NCI-H1105 treated with DMSO at 0.1 percent for 48 hours (cell line): ENCODE measurements at places on chromosomes 7 and 10.

DNA sequence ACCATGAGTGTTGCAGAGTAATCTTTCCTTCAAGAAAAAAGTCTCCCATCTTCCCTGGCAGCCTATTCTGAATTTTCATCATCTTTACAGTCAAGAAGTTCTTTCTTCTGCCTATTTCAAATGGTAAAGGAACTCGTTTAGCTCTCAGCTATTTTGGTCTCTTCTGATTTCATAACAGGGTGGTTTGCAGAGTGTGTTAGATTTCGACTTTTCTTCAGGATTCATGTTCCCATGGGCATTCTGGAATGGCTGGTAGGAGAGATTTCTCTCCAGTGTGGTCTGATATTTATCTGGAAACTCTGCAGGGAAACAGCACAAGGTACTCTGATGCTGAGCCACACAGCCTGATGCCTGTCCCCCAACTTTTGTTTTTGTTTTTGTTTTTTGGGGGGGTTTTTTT, 111.1 kb upstream of the FAM171A1 start:
- DNase-seq: no peak

GRCh38 chr7:50393547-50394252, 56.5 kb downstream of the FIGNL1 start:
- DNase-seq: no peak

DNA sequence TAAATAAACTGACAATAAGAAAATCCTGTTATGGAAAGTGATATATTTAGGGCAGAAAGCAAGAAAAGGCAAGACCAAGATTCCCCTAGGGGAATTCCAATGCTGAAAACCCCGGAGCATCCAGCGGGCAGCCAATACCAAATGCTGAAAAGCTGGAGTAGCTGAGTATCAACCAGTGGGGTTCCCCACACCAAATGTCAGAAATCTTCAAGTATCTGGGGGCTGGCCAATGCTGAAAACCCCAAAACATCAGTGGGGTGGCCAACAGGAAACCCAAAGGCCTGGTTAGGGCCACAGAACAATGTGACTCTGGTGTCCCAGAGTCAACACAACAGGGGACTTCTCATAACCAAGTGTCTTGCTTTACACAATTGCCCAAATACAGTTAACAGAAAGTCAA, 271.8 kb upstream of the CACNA2D1 start:
- DNase-seq: no peak

GRCh38 chr10:119309423-119309770, 102.0 kb downstream of the GRK5 start:
- no peak for DNase-seq

DNA sequence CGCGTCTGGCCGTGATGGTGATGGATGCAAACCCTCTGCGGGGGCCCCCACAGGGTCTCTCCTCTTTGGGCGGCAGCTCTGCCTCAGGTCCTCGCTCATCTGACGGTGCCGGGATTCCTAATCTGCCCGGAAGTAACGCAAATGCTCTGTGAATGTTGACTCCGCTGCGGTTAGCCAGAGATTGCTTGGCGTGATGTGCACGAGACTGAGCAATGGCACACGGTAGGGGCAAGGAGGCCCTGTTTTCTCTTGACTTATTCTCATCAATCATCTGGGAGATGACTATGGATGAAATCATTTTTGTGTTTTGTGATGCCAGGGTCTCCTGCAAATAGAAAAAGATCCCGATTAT, 116.5 kb upstream of the ADAM12 start:
- DNase-seq: no peak

- DNase-seq: no peak
Observed at GRCh38 chr7:85074-85882, 107.1 kb upstream of the FAM20C start.

- DNase-seq: no peak
Observed at GRCh38 chr7:127628445-127628844, 10.5 kb upstream of the PAX4 start.

DNA sequence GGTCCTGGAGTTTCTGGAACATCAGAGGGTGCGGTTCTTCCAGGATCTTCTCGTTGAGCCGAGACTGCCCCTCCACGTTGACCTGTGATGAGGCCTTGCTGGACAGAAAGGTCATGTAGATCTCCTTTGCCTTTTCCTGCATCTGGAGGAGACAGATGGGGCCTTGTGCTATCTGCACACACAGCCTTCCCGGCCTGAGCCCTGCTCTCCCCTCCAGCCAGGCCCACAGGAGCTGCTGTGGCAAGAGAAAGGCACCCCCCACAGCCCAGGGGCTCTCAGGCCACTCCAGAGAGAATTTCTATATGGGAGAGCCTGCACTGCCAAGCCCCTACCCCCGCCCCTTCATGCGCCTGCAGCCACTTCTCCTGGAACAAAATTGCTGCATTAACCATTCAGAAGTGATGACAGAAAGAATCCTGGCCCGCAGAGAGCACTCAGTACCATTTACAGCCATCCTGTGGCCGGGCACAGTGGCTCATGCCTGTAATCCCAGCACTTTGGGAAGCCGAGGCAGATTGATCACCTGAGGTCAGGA, 26.9 kb downstream of the RGS10 start:
- no peak for DNase-seq

DNA sequence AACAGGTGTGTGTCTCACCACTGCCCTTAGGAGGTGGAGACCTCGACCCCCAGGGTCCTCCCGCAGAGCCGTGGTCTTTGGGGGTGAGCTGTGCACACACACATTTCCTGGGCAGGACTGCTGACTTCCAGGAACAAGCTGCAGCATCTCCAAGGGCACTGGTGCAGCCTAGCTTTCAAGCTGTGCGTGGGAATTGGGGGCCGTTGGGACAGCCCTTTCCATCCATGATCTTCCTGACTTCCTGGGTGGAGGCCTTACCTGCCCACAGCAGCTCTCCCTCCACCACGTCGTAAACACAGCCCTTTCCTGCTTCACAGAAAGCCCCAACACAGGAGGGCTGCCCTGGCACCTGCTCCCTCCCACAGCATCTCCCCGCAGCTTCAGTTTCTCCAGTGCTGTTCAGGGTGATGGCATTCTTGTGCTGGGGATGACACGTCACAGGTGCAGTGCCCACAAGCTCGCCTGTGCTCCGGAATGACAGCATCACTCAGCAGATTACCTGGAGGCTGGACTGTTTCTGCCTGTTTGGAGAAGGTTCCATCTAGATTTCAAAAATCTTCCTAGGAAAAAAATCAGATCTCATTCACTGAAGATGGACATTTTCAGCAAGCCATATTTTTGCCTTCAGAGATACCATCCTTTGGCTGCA, 208.0 kb upstream of the PPP2R2D start:
- DNase-seq: no peak

- no peak for DNase-seq
Observed at GRCh38 chr10:43885252-43885651, 236.6 kb upstream of the ZNF32 start.

GRCh38 chr7:151371266-151371665, 29.7 kb downstream of the NUB1 start:
- no peak for DNase-seq

DNA sequence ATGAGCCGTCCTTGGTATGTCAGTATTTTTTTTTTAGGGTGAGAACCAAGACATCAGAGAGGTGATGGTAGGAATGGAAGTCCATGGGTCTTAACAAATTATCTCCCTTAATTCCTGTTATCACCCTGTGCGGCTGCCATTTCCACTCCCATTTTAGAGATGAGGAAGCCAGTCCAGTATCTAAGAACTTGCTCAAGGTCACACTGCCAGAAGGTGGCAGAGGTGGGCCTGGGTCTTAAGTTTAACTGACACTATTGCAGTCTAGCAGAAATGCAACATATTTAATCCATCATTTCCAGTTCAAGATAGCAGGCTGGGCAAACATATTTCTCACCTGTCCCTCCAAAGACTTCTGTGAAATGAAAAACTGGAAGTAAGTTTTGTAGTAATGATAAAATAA, 108.3 kb downstream of the GLI3 start:
- DNase-seq: no peak

GRCh38 chr7:108253275-108254044, 123.3 kb upstream of the LAMB4 start:
- DNase-seq: peak; percentile 28

DNA sequence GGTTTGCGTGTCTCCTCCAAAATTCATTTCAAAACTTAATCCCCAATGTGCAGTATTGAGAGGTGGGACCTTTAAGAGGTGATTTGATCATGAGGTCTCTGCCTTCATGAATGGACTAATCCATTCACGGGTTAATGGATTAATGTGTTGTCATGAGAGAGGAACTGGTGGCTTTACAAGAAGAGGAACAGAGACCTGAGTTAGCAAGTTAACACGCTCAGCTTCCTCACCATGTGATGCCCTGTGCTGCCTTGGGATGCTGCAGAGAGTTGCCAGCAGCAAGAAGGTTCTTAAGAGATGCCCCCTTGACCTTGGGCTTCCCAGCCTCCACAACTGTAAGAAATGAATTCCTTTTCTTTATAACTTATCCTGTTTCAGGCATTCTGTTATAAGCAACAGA, 3.7 kb upstream of the TCTN3 start:
- DNase-seq: no peak

GRCh38 chr7:18499407-18500177, 4.0 kb downstream of the HDAC9 start:
- DNase-seq: no peak

DNA sequence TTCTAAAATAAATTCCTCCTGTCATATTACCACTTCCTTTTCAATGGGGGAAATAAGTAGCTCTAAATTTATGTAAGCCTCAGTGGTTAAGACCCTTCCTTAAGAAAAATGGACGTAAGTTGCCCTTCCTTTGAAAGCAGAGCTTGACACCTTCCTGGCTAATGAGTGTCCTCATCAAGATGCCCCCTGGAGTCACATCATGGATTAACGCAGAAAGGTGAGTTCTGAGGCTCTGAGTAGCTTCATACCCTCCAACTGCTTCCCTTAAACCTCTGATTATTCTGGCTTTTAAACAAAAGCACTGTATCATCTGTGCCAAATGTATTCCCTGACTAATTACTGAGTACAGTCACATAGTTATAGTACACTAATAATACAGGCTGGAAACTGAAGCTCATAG, 14.7 kb downstream of the KCTD7 start:
- DNase-seq: no peak

- DNase-seq: no peak
Observed at GRCh38 chr7:43303740-43304241, 191.3 kb downstream of the HECW1 start.

DNA sequence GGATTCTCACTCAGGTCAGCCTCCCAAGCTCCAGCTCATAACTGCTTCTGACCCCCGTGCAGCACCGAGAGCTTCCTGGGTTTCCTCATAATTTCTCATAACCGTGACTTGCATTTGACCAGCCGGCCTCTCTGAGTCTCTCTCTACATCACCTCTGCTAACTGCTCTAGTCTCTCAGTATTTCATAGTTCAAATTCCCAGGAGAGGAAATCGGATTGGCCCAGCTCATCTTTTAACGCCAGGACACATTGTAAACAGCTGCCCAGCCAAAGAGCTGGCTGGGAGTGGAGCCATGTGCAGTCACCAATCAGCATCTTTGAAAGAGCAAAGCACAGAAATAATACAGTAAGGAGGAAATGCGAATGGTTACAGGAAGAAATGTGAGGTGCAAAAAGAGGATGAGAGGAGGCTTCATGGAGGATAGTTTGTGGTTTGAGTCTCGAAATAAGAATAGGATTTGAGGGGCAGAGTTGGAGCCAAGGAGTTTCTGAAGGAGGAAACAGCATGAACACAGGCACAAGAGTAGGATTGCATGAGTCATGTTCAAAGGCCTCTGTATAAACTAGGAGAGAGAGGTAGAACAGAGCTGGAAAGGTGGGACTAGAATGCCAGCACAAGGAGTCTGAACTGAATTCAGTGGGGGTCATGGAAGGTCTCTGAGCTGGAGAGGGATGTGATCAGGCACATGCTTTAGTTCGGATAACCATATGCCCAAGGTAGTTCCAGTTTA, 15.2 kb upstream of the LBX1 start:
- no peak for DNase-seq

- no peak for DNase-seq
Observed at GRCh38 chr10:71814922-71815411, 36.1 kb downstream of the PSAP start.

- no peak for DNase-seq
Observed at GRCh38 chr10:93225938-93226337, 152.2 kb downstream of the CYP26A1 start.
